ENCODE measurements at places on chromosomes 7 and 10.

DNA sequence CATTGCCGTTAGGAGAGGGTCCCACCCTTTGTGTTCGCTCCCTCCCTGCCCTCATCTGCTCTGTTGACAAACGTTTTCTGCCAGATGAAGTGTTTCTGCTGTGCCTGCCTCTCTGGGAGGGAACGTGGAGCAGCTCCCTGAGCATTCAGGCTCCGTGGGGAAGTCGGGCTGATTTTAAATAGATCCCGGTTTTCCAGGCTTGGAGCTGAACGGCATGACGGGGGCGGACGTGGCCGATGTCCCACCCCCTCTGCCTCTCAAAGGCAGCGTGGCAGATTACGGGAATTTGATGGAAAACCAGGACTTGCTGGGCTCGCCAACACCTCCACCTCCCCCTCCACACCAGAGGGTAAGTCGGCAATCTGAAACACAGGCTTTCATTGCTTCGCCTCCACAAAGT is 101.9 kb upstream of the NPS start:
- no peak for DNase-seq

DNA sequence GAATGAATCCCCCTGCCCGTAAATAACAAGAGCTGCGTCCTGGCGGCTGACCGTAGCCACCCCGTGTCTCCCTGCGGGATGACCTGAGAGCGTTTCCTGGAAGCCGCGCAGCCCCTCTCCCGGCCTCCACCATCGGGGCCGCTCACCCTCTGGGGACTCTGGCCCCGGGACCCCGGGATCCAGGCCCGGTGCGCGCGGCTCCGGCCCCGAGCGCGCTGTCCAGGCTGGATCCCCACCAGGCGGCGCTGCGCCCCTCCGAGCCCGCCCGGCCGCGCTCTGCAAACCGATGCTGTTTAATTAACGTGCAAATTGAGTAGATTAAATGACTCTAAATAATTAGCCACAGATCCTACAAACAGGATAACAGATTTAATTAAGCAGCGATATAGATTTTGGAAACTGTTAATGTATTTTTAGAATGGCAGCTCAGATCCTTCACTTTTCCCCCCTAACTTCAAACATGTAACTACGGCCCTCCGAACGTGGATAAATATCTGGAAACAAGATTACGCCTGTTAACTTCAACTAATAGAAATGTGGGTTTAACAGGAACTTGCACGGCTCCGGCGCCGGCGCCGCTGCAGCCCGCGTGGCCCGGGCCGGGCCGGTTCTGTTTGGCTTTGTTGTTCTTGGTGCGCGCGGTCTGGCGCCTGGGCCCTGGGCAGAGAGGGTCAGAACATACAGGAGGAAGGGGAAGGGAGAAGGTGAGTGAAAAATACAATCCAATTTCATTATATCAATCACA is 7.1 kb upstream of the UNCX start:
- peak; percentile 38 for DNase-seq

DNA sequence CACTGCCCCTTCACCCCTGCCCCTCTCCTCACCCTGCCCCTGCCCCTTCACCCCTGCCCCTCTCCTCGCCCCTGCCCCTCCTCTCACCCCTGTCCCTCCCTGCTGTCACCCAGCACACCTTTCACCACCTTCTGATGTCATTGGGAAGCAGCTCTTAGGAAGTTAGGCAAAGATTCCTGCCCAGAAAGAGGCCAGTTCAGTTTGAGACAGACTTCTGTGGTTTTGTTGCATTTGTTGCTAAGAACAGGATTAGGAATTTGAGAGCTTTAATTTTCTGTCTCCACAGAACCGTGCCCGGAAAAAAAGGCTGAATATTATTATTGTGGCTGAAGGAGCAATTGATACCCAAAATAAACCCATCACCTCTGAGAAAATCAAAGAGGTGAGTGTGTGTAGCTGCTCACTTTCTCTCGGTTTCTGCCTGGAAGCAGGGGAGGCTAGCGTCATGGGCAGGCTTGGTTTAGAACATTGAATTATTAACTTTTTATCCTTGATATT is 39.6 kb downstream of the PFKP start:
- no peak for DNase-seq

- DNase-seq: no peak
Observed at GRCh38 chr7:137940656-137941518, 61.0 kb downstream of the CREB3L2 start.
